ENCODE measurements at places on chromosomes 11 and 22.

- no peak for DNase-seq
Observed at GRCh38 chr22:23256986-23257888, 76.9 kb downstream of the BCR start.

DNA sequence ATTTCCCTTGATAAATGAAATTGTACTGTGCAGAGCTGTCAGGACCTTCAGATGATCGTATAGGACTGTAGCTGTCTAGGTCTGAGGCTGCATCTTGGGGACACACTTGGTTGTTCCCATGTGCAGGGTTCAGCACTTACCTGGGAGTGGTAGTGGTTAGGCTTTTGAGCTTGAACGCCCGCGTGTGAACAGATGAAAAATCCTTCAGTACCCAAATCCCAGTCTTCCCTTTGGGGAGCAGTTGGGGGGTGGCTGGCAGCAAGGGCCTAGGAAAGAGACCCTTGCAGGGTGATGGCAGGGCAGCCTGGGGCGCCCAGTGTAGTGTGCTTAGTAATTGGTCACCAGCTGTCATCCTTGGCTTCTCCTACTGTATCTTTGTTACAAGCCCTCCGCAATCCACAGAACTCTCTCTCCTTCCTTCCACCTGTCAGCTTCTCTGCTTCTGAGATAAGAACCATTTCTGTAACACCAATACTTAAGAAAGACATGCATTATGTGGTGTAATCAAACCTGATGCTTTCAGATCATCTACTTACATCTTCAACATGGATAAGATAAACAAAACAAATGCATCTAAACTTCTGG is 64.6 kb downstream of the MORC2 start:
- no peak for DNase-seq

DNA sequence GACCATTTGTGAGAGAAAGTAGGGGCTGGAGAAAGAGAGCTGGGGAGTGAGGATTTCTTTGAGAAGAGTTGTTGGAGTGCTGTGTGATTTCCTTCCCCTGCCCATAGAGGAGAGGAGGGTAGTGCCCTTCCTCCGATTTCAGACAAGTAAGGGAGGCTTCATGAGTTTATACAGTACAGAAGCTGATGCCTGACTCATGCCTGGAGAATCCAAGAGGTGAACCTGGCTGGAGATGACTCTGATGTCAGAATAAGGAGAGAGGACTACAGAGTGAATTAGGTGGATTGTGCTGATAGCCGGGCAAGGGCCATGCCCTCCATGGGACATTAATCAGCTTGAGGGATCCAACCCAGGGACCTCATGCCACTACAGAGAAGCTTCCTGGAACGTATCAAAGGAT is 91.6 kb downstream of the FAR1 start:
- no peak for DNase-seq

DNA sequence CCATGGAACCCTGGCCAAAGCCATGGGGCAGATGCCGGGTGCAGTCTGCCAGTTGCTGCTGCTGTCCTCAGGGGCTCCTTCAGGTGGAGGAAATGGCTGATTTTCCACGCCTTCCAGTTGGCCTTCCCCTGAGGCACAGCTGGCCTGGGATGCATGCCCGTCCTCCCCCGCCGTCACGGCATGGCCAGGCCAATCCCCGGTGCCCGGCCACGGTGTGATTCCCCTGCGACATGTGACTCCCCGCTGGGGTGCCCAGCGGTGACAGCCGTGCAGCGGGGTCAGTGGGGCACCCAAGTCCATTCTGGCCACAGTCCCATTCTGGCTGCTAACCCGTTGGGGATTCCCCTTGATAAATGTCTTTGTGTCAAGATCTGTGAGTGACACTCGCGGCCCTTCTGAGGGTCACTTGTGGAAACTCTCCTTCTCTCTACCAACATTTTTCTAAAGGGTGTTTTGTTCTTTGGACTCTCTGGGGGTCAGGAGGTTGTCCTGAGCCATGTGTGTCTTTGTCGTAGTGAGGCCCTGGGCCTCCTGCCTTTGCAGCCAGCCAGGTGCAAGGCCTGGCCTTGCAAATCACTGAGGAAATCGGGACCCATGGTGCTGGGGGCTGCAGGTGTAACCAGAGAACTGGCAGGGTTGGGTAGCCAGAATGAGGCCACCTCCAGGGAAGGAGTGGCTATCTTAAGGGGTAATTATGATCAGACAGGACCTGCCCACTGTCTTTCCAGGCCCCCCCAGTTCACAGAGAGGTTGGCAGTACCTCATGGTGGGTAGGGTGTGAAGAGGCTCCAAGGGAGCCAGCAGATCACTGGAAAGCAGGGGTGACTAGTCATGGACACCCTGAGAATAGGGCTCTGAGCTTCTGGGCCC is 37.1 kb downstream of the KCNQ1OT1 start:
- no peak for DNase-seq

- DNase-seq = no peak
Observed at GRCh38 chr22:23060612-23061400, 9.5 kb upstream of the GNAZ start.

GRCh38 chr11:59728913-59729312 is 15.3 kb upstream of the OR10V1 start:
- no peak for DNase-seq

- DNase-seq = no peak
Observed at GRCh38 chr11:119181677-119182412, 3.4 kb upstream of the NHERF4 start.

- DNase-seq = no peak
Observed at GRCh38 chr22:49979587-49980264, 19.2 kb downstream of the PIM3 start.

- DNase-seq = no peak
Observed at GRCh38 chr11:84819537-84819936, 807.6 kb downstream of the DLG2 start.

DNA sequence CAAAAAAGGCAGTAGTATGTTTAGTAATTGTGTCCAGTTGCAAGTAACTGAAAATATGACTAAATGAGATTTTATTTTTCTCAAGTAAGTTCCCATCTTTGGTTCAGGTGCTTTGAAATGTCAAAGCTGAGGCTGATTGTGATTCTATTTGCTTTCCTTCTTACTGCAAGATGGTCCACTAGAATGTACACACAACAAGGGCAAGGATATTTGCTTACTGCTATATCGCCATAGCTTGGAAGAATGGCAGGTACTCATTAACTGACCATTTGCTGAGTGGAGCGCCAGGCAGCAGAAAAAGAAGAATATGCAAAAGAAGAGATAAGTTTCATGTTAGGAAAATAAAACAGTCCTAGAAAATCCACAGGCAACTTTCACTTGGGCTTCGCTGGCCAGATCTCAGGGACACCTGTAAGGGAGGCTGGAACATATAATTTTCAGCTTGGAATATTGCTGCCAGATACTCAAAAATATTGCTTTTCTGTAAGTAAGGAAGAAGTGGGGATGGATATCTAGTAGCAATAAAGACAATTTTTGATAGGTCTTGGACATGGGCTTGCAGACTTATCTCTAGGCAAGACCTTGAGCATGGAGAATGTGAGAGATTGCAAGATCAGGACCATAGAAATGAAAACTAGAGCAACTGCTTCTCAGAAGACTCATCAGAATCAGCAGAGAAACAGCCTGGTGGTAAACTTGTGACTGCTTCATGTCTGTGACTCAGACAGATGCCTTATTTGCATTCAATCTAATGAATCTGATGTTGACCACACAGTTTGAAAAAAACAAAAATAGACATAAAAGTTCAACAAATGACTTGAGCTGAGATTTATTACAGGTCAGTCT is 44.8 kb upstream of the OR9Q1 start:
- DNase-seq = no peak

GRCh38 chr11:62931499-62932278 is 10.5 kb upstream of the CHRM1 start:
- DNase-seq = no peak

DNA sequence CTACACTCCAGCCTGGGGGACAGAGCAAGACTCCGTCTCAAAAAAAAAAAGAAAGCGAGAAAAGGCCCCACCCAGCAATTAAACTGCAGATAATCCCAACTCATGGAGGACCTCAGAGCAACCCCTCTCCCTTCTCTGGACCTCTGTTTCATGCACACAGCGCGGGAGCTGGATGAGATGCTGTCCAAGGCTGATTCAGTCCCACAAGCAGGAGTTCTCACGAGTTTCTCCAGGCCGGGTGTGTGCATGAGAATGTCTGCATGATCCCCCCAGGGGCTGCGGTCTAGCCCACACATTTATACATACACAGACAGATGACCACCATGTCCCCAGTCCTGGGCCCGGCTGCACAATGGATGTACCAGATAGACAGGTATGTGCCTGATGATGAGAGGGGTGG is 19.4 kb downstream of the ELFN2 start:
- DNase-seq = no peak

DNA sequence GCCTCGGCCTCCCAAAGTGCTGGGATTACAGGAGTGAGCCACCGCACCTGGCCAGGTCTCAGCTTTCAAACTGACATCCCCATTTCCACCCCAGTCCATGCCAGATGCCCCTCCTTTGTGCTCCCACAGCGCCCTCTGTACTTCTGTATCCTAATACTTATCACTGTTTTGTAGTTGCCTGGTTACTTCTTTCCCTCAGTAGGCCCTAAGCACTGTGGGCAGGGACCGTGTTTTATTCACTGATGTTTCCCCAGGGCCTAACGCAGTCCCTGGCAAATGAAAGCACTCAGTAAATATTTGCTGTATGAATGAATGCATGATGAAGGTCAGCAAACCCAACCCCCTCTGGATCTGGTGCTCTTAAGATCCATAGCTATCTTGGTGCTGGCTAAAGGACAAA is 2.2 kb upstream of the TRIM3 start:
- no peak for DNase-seq

DNA sequence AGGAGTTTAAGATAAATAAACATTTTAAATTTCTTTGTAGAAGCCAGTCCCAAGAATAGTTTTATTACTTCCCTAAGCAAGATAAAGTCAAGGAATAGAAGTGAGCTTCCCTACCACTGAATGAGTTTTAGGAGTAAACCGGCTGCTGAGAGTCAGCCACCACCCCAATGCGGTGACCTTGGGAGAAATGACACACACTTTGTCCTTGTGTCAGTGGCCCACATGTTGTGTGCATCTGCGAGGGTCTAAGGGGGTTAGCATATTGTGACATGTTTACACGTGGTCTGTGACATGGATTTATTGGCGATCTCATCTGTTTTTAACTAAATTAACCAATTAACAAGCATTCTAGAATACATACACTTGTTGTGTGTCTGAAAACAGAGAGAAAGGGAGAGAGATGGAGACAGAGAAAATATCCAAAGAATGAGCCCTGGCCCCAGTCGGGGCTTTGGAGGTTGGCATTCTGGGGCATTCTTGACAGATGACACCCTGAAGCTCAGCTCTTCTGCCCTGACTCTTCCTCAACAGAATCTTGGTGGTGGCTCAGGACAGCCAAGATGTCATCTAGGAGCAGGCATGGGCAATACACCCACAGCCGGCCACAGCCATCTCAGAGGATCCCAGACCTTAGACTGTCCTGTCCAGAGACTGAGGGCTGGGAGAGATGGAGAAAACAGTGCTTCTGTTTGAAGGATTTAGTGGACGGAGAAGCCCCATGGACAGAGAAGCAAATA is 29.7 kb upstream of the TMPRSS4 start:
- DNase-seq = no peak

DNA sequence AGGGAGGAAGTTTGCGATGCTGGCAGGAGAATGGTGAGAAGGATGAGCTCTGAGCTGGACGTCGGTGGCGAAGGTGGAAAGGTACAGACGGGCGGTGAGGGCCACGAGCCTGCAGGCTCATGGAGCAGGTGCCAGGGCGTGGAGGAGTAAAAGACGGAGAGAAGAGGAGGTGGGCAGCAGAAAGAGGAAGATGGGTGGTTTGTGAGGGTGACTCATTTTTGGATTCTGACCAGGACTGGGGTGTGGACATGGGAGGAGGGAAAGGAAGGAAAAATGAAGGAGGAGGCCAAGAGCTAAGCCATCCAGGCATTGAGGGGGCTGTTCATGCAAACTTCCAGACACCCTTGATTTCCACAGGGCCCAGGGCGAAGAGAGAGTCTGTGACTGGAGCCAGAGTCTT is 3.5 kb downstream of the ZDHHC24 start:
- DNase-seq = no peak

- no peak for DNase-seq
Observed at GRCh38 chr11:94518300-94518699, 6.0 kb downstream of the C11orf97 start.

DNA sequence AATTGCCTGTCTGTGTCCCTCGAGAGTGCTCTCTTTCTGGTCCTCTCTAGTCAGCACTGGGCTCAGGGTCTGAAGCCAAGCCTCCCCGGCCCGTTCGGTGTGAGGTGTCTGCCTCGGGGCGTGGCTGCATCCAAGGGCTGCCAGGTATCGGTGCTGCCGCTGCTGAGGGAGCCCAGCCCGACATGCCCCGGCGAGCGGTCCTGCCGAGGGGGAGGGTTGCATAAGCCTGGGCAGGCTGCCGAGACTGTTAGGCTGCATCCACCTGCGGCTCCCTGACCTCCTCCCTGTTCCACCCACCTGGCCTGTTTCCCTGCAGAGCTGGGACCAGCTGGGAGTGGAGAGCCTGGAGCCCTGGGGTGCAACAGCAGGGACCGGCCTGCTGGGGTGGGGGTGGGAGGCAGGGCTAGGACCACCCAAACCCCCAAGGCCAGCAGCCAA is 6.3 kb downstream of the OVOL1 start:
- DNase-seq = no peak

GRCh38 chr22:29408940-29409339 is 20.6 kb upstream of the AP1B1 start:
- DNase-seq = no peak

GRCh38 chr11:109845437-109845836 is 247.8 kb upstream of the ZC3H12C start:
- DNase-seq = no peak

GRCh38 chr11:12696911-12697581 is 22.8 kb downstream of the TEAD1 start:
- no peak for DNase-seq

DNA sequence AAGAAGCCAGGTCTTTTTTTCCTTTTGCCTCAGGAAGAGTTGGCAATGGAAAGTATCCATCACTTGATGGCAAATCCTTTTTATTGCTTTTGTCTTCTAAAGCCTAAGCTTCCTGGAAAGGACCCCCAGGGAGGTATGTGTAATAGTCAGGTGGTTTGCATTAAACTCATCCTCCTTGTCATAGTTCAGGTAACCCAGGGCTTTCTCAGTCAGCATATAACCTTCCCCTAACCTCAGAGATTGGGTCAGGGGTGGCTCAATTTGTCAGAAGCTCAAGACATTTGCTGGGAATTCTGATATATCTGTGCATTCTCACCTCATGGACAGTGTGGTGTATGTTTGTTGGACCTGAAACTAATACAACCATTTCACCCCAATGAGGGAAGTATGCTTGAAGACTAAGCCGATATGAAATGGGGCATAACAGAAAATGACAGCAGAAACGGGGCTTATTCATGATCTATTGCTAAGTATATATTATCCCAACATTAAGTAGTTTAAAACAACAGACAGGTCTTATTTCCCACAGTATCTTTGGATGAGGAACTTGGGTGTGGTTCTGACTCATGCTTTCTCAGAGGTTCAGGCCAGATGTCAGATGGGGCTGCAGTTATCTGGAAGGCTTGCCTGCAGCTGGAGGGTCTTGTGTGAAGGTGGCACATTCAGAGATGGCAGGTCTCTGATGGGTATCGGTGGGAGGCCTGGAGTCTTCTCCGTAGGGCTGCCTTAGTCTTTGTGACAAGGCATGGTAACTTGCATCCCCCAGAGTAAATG is 135.8 kb upstream of the SPON1 start:
- DNase-seq = no peak

GRCh38 chr11:15897211-15897960 is 459.0 kb downstream of the SOX6 start:
- DNase-seq = no peak

GRCh38 chr11:95711162-95711944 is 78.2 kb downstream of the FAM76B start:
- DNase-seq = no peak
